ENCODE measurements at places on chromosomes 3 and 15. TPM values are rescaled to one million over a fixed set of nuclear protein-coding genes. Genes with fewer than 3 reads are reported as not detected.

IL16 gene
- 0.98 TPM for total RNA-seq

EPHA6 gene
- 0.48 TPM for total RNA-seq

MCTP2 gene
- total RNA-seq: 3.2 TPM

CPN2 gene
- total RNA-seq: not detected

HES1 gene
- 64.3 TPM for total RNA-seq
